ENCODE measurements at places on chromosomes 1 and 21.

GRCh38 chr1:98860329-98860728, 144.3 kb downstream of the PLPPR5 start:
- DNase-seq, result no peak

DNA sequence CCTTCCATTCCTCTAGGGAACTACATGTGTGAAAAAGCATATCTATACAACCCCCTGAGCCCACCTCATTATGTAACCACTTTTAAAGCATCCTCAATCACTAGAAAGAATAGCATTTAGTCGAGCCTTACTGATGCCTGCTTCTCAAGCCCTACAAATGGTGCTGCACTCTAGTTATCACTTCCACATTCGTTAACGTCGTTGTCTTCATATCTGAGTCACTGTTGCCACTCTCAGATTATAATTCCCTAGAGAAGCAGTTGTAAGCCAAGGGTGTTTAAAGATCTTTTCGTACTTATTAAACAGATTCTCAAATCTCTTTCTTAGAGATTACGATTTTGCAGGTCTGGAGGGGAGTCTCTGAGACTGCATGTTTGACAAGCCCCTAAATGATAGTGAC, 16.5 kb downstream of the ATP1B1 start:
- DNase-seq, result no peak

GRCh38 chr1:42964044-42964812, 5.6 kb upstream of the SLC2A1 start:
- no peak for DNase-seq

- peak; percentile 41 for DNase-seq
Observed at GRCh38 chr1:206663362-206663761, 21.3 kb upstream of the MAPKAPK2 start.

- peak; percentile 91 for DNase-seq
Observed at GRCh38 chr1:33367485-33368405, 46.8 kb upstream of the A3GALT2 start.

- DNase-seq, result peak; percentile 56
Observed at GRCh38 chr1:116573431-116574095, 2.7 kb upstream of the CD58 start.

- DNase-seq, result no peak
Observed at GRCh38 chr1:235873045-235873444, 6.3 kb upstream of the LYST start.

DNA sequence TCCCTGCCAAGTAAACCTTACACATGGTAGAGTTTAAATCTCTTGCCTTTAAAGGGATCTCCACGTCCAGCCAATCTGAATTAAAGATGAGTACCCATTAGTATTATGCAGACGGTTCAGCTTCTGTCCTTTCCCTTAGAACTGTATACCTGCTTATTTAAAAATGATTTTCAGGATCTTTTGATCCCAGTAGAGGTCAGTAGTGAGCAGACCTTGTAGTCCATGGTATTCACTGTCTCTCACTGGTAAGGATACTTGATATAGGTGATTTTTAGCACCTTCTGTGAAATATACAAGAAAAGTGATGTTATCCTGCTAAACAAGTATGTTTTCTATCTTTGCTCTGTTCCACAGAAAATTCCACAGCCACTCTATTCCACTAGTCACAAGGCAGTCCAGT, 1211.6 kb upstream of the ADGRL4 start:
- peak; percentile 22 for DNase-seq

DNA sequence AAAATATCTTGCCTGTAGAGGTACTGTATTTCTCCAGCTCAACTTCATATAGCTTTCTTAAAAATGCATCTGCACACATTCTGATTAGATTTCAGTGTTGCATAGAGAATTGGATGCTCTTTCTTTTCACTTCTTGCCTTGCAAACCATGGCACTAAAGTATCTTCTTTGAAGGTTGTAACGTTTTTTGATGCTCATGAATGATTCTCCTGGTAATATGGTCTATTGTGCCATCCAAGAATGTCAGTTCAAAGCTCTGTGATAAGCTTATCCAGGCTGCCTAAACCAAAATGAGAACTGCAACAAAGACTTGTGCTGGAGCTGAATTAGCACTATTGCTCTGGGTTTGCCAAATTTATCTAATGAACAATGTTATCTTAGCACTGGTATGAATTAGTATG, 1.9 kb downstream of the SGIP1 start:
- no peak for DNase-seq

DNA sequence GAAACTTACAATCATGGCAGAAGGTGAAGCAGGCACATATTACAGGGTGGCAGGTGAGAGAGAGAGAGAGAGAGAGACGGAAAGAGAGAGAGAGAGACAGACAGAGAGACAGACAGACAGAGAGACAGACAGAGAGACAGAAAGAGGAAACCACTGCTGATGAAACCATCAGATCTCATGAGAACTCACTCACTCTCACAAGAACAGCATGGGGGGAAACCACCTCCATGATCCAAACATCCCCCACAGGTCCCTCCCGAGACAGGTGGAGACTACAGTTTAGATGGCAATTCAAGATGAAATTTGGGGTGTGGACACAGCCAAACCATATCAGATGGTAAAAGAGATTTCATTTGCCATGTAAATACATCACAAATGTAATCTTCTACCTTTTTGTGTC, 708.1 kb downstream of the MRPL39 start:
- no peak for DNase-seq

GRCh38 chr1:75812065-75812464, 15.4 kb downstream of the MSH4 start:
- DNase-seq, result no peak

DNA sequence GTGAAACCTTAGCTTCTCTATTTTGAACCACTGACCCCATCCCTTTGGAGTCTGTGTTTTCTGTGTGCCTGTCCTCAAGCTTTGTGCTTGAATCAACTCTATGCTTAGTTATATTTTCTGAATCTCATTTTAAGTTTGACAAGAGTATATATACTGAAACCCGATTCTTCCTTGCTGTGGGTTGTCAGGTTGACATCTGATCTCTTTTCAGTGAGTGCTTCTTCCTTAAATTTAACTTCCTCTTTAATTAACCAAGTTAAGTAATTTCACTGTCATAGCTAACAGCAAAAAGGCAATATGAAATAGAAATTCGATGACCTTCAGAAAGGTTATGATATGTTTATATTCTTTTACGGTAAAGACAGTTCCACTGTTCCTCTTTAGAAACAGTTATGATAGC, 69.4 kb downstream of the C1orf21 start:
- peak; percentile 39 for DNase-seq

DNA sequence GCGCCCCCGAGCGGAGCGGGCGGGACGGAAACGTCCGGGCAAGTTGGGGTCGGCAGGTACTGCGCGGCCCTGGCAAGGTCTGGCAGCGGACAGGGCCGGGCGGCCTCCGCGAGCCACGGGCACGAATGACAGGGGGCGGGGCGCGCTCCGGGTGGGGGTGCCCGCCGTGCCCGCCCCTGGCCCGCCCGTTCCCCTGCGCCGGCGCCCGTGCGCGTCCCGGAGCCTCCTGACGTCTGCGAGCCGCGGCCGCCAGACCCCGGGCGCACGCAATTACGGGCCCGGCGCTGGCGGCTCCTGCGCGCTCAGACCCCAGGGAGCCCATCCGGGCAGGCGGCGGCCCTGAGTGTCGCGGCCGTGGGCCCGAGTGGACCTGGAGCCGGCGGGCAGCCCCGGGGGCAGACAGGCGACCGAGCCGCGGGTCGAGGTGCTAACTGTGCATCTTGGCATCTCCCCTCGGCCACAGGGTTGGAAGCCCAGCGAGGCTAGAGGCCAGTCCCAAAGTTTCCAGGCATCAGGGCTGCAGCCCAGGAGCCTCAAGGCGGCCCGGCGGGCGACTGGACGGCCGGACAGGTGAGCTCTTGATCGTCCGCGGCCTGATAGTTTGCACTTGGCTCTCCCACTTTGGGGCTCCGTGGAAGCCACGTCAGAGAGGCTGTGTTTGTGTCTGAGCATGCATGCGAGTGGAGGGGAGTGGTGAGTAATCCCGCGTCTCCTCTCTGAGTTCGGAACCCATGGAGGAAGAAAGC, 918 bp downstream of the MIB2 start:
- DNase-seq, result peak; percentile 51

- DNase-seq, result peak; percentile 65
Observed at GRCh38 chr1:36119456-36119855, 5.6 kb downstream of the COL8A2 start.

DNA sequence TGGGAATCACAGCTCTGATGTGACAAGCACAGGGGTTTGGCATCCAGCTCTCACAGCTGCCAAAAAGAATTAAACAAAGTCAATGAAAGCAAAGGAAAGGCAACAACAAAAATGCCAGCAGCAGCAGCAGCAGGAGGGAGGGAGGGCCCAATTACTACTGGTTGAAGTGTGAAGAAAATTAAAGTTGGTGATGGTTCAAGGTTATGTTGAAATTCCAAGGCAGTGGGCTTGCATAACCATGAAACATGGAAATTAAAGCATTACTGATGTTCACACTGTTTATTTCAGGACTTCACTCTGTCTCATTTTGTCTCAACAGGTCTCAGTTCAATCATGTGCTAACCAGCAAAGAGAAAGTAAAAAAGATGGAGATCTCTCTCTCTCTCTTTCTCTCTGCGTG, 220.3 kb upstream of the LYPLAL1 start:
- no peak for DNase-seq

- DNase-seq, result peak; percentile 33
Observed at GRCh38 chr1:215543191-215543606, 23.9 kb upstream of the KCTD3 start.

DNA sequence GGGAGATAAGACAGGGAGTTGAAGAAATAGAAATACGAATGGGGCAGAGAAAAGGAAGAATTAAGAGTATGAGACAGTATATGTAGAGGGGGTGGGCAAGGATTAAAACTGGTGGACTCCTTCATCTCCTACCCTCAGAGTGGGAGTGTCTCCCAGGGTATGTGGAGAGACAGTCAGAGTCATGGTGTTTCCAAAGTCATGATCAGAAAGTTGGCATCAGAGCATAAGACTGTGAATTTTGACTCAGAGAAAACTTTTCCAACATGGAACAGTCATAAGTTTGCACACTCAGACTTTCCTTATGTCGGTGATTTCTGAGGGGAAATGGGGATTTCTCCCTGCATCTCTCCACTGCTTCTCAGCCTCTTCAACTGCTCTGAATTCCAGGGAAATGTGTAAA, 2.4 kb downstream of the CD84 start:
- DNase-seq, result peak; percentile 93

DNA sequence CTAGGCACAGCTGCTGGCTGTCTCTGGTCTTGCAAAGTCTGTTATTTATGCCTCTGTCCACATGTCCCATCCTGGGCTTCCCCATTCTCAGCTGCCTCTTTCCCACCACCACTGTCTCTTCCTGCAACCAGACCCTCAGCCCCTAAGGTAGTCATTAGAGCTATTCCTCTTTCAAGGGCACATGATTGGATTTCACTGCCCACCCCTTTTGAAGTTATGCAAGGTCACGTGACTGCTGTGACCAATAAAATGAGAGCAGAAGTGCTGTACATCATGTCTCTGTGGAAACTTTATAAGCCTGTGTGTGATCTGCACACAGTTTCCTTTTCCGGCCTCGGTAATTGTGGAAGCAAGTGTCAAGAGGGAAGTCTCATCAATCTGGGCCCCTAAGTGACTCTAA, 136.6 kb upstream of the HMGB4 start:
- peak; percentile 12 for DNase-seq
